NCI-H1105 treated with DMSO at 0.1 percent for 48 hours (cell line): ENCODE measurements at places on chromosomes 2 and 18.

GRCh38 chr2:129829588-129829987 lies 149.9 kb upstream of the RAB6C start:
- DNase-seq = no peak

- no peak for DNase-seq
Measured at GRCh38 chr18:73060666-73061288, 193.0 kb upstream of the NETO1 start.

DNA sequence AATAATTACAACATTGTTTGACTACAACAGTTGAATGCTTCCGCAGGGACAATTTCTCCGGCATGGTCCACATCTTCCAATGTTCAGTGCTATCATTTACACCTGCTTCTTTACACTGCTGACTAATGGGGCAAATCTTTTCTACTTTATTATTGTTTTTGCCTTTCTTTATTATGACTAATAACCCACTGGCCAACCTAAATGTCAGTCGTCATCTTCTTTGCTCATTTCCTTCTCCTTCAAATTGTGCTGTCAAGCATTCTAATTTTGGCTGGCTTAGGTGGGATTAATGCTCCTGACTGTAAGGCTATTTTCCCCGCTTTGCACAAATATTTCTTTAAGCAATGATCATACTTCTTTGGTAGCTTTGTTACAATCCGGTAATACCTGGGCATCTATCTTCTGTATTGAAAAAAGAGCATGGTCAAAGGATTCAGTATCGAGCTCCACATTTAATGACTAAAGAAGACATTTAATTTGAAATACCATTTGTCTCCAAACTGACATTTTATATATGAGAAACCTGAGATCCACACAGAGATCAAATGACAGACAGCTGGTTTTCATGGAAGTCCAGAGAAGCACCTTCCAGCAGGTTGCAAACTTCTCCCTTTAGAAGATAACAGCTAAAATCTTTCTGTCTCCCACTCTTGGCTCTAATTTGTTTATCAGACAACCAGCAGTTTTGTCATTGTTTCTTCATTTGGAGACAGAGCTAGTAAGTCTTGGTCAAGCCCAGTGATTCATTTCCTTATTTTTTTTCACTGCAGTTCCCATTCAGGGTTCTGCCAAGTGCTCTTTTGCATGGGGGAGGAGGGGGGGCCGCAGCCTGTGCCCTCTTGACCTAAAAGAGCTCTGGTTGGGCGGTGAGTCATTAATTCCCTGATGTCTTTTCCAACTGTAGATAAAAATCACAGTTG lies 132.9 kb downstream of the SOCS6 start:
- peak; percentile 49 for DNase-seq

- DNase-seq = no peak
Measured at GRCh38 chr2:234158812-234159211, 108.3 kb downstream of the SPP2 start.

DNA sequence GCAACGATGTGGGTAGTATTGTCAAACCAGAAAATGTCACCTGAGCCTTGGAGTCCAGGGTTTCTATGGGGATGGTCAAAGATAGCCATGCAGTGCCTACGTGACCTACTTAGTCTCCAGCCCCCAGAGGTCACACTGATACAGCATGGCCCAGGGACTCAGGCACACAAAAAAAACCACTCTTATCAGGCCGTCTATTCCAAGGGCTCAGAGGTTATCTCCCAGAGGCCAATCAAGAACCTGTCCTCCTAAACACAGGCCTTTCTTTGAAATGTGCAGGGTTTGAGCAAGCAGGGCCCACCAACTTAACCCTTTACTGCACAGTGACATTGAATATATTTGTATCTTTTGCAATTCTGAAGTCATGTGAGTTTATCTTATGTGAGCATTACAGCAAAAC lies 82.7 kb downstream of the MRO start:
- no peak for DNase-seq

GRCh38 chr2:63853527-63854310 lies 12.0 kb downstream of the UGP2 start:
- DNase-seq = no peak

DNA sequence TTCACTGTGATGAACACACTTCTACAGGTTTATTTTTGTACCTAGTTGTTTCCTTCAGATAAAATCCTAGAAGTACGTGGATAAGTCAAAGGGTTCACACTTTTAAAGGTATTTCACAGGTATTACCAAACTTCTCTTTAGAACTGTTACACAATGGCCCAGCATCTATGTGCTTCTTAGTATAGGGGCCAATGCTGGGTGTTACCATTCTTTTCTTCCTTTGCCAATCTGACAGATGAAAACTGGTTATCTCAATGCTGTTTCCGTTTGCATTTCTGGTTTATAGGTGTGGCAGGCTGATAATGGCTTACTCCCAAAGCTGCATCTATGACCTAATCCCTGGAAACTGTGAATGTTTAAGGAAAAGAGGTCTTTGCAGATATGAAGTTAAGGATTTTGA lies 2.8 kb upstream of the TCF7L1 start:
- DNase-seq = no peak

DNA sequence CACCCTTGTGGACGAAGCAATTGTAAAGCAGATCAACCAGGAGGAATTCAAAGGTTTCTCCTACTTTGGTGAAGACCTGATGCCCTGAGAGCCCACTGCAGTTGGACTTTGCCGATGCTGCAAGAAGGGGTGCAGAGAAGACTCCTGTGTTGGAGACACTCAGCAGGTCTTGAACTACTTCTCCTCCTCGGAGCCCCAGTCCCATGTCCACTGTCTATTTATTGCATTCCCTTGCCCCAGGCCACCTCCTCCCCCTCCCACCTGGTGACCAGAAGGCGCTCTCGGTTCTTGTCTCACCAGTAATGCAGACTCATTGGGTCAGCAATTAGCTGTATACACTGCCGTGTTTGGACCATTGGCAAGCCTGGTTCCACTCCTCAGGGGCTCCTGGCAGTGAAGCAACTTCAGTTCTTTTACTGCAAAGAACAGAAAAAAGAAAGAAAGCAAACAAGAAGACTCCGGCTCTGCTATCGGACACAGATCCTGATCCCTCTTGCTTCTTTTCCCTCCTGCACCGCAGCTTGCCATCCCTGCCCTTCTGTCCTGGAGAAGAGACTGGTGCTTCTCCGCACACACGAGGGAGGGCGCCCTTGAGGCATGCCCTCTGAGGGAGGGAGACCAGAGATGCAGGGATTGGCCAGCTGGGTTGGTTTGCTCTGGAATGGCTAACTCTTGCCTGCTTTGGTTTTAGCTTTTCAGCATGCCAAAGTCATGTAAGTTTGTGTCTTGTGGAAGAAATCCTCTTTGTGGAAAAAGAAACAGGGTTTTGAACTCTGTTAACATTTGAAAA lies 112.2 kb upstream of the EPAS1 start:
- no peak for DNase-seq
